ENCODE measurements at places on chromosomes 6 and 20.

GRCh38 chr6:127051571-127052260, 66.8 kb upstream of the RSPO3 start:
- no peak for DNase-seq

DNA sequence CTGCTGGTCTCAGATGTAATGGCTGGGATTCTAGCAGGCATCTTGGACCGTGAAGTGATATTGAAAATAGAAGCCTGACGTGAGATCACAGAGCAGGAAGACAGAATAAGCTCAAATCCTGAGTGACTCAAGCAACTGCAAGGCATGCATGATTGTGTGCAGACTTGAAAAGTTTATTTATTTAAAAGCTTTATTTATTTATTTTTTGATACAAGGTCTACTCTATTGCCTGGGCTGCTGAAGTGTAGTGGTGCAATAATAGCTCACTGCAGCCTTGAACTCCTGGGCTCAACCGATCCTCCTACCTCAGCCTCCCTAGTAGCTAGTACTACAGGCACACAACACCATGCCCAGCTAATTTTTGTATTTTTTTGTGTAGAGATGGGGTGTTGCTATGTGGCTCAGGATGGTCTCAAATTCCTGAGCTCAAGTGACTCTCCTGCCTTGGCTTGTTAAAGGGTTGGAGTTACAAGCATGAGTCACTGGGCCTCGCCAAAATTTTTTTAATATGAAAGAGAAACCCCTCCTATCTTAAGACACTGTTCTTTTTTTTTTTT, 40.1 kb upstream of the RNF144B start:
- DNase-seq, result no peak

DNA sequence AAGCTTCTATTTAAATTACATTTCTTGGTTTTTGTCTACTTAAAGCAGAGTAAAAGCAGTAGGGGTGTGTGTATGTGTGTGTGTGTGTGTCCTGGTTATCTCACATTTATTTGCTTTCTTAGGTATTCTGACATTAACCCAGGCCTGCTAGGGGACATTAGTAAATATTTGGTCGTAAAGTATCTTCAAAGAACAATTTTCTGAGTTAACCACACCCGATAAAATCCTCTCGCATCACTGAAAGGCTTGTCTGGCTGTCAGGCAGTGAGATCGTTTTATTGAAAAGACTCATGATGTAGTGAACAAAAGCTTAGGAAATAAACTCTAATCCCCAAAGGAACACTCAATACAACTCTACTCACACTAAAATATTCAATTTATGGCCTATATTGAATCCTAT, 77.9 kb downstream of the ZNF217 start:
- DNase-seq, result no peak

GRCh38 chr6:138538390-138539031, 39.2 kb upstream of the NHSL1 start:
- no peak for DNase-seq

DNA sequence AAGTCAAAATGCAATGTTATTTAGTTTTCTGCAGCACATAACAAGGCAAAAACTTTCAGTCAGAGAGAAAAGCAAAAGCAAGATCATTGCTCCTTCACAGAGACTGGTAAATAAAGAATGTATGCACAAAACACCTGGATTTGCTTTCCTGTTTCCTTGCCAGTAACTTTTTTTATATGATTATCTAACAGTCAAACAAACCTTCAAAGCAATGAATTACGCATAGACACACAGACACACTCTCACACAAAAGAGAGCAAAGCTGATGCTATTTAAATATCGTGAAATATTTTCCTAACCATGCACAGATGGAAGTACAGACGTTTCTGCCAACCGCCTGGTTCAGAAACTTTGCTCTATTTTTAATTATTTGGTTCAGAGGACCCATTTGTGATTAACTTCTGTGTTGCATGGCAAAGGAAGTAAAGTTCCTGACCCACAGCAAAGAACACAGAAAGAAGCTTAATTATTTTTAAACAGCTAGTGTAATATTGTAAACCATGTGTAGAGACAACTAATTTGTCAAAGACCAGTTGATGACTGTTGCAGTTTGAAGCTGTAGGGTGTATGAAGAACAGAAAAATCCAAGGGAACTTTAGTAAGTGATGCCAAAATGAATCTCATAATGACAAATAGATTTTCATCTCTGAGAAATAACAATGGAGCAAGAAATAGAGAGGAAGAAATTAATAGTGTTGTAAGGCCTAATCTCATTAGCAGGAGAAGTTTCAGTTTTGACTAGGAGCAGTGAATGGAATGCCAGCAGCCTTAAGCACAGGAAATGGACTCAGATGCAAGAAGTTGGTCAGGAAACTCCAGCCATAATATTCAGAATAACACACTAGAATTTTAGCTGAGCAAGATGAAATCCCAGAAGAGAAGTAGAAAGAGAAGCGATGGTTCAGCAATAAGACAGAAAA, 24.1 kb downstream of the ATXN1 start:
- DNase-seq, result no peak

GRCh38 chr6:166907373-166907841, 48.9 kb downstream of the RNASET2 start:
- DNase-seq, result no peak

- no peak for DNase-seq
Observed at GRCh38 chr6:8628063-8628462, 192.7 kb upstream of the SLC35B3 start.

DNA sequence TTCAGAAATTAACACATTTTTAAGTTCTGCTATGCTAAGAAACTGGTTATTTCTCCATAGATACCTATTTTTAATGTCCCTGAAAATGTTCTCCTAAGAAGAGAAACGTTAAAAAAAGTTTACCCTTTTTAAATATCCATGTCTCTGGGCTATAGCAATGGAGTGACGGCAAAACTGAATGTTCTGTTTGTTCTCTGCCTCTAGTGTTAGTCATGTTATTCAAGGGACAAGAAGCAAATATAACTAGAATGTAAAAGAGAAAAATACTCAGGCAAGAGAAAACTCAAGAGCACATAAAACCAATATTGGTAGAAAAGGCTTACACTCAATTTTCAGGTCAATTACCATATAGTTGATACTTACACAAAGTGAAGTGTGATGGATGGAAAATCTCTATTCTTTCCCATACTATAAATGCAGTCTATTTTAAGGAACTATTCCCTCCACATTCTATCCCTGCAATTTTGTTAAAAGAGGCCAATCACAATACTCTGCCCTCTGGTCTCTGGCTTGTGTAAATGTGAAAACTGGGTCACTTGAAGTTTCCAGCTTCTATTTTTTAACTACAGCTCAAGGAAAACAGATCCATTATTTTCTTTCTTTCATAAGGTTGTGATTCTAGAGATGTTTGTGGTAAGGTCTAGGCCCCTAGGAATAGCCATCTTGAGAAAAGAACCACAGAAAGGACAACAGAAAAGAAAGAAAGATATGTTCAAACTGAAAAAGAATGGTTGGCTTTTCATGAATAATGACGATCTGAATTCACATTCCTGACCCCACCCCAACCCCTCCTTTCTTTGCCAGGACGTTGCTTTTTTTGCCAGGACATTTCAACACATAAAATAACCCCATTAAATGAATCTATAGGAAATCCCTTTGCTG, 200.3 kb upstream of the FAM83B start:
- no peak for DNase-seq

GRCh38 chr6:109743739-109744138, 52.6 kb downstream of the FIG4 start:
- DNase-seq, result no peak

- no peak for DNase-seq
Observed at GRCh38 chr20:7392542-7393206, 547.6 kb downstream of the HAO1 start.

- DNase-seq, result no peak
Observed at GRCh38 chr6:166724576-166724975, 97.5 kb upstream of the RPS6KA2 start.

GRCh38 chr6:3393836-3394202, 63.0 kb downstream of the SLC22A23 start:
- DNase-seq, result no peak

DNA sequence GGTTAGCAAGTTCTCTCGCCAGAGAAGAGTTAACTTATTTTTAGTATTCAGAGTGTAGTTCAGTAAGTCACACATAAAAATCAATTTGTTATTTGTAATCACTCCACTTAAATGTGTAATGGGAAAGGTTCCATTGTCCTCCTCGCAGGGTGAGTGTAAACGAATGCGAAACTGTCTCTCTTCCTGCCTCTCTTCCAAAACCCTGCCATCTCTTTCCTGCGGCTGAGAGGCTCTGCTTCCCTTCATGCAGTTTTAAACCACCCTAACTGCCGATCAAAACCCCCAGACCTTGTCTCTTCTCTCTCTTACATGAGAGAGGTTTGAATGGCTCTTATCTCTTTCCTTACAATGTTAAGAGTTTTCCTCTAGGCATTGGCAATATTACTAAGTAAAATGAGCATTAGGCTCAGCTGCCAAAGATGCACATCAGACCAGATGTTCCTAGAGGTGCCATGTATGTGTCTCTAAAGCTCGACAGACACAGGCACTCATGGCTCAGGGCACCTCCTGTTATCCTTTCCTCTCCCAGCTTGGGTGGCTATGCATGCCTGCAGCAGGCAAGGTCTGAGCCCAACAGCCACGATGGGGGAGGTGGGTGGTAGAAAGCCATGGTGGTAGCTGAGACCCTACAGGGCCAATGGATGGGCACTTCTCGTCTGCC, 91.2 kb downstream of the JARID2 start:
- no peak for DNase-seq

- peak; percentile 65 for DNase-seq
Observed at GRCh38 chr20:17873410-17874270, 95.0 kb downstream of the SNX5 start.

DNA sequence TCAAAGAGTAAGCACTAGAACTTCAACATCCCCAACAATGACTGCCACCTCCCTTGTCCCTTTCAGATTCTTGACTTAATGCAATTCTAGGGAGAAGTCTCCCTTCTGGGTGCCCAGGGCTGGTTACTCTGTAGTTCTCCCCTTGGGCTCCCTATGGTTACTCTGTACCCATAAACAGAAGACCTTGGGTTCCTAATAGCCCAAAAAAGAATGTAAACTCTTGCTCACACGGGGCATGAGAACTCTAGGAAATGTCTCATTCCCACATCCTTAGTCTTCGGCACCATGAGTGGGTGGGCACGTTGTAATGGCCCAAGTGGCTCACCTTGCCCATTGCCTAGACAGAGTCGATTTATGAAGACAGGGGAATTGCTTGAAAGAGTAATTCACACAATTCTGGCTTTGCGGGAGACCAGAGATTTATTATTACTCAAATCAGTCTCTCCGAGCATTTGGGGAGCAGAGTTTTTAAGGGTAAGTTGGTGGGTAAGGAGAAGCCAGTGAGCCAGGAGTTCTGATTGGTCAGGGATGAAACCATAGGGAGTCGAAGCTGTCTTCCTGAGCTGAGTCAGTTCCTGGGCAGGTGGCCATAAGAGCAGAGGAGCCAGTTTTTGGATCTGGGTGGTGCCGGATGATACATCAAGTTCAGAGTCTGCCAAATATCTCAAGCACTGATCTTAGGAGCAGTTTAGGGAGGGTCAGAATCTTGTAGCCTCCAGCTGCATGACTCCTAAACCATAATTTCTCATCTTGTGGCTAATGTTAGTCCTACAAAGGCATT, 61.2 kb upstream of the SIRPG start:
- no peak for DNase-seq

- no peak for DNase-seq
Observed at GRCh38 chr20:50481741-50482140, 28.4 kb upstream of the PTPN1 start.

- DNase-seq, result no peak
Observed at GRCh38 chr20:45518282-45518681, 2.9 kb upstream of the SPINT3 start.

DNA sequence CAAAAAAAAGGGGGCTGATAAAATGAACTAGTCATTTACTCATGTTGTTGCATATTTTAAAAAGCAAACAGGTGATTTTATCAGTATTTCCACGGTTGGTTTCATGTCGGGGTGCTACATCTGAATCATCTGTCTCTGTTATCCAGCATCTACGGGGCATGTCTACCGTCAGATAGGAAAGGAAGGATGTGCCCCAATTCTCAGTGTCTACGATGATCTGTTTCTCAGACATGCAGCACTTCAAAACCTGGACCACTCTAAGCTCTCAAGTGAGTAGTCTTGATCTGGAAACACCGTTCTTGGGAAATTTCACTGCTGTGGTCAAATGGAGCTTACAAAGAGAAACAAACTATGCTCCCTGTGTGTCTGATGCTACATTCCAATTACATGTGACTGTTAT, 240.3 kb upstream of the TAB2 start:
- no peak for DNase-seq

GRCh38 chr20:41509316-41510200, 108.6 kb downstream of the CHD6 start:
- no peak for DNase-seq

- no peak for DNase-seq
Observed at GRCh38 chr20:37968841-37969401, 64.3 kb downstream of the TTI1 start.

DNA sequence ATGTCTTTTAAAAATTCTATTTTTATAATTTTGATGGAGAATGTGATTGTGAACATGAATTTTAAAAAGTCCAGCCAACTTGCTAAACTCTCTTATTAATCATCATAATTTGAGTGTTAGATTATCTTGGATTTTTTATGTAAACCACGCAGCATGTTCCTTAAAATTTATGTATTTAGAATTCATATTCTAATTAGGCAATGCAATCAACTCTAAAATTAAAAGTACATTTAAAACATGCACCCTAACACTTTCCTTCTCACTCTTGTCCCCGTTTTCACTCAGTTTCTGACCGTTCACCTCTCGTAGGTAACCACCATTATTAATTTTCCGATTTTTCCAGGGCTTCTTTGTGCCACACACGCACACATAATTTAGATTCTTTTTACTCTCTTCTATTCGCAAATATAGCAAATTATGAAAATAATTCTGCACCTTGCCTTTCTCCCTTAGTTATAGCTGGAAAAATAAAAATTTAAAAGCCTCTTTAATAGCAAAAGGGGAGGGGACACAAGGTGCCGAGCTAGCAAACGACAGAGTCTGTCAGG, 329 bp upstream of the ZKSCAN3 start:
- DNase-seq, result no peak

DNA sequence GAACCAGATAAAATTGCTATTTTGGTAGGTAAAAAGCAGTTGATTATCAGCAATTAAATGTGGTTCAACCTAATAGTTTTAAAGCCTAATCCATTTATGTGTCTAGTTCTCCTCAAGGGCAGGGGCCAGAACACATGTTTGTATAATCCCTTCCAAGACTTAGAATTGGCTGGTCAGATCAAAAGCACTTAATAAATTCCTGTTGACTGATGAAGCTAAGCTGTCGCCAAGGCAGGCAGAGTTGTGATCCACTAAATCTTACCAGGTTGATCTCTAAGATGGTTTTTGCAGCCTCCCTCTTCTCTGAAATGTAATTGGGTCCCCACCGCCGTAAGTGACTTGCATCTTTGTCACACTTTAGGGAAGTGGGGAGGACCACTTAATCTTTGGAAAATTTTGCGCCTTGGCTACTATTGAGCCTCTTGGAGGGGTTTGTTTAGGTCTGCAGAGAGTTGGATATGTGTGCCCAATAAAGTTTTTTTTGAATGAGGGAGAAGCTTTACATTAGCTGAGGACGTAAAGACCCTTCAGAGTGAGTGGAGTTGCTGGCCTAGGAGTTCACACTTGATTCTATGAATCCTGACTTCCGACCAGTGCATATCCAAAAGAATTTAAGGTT, 65.9 kb downstream of the PHF20 start:
- DNase-seq, result no peak

GRCh38 chr6:157075549-157076450, 247.5 kb downstream of the TMEM242 start:
- no peak for DNase-seq

Measured in thoracic aorta (tissue), 2 donors.